Mesothelial cell of epicardium (in vitro differentiated cells): ENCODE measurements at places on chromosomes 16 and 17.

- no peak for DNase-seq
- no peaks in the 10 kb centered on the region for H3K36me3 ChIP-seq
- no peak overlapping the region for H3K27ac ChIP-seq
- H3K4me1 ChIP-seq, result peaks cover 11% of the 10 kb centered on the region
- H3K27me3 ChIP-seq, result peaks cover 99% of the 10 kb centered on the region
- H3K4me3 ChIP-seq, result no peak overlapping the region
Measured at GRCh38 chr17:8067806-8068205, 19.7 kb downstream of the ALOX12B start.

DNA sequence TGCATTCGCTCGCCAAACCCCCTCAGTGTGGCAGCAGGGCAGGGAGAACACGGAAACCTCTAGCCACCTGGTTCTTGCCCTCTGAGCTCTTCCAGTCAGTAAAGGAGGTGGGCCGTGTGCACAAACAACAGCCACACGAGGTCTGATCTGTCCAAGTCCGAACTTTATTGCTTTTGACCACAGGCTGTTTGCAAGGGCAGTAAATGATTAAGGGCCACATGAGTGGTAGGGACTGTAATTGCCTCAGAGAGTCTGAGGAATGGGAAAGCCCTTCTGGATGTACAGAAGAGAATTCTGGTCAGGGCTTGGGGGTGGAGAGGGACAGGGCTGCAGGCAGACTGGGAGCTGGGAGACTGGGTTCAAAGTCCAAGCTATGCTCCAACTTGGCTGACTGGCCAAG is 75.7 kb upstream of the LHX1 start:
- no peak overlapping the region for H3K27ac ChIP-seq
- H3K36me3 ChIP-seq, result no peaks in the 10 kb centered on the region
- H3K4me1 ChIP-seq, result peaks cover 6% of the 10 kb centered on the region
- H3K4me3 ChIP-seq, result no peak overlapping the region

- peaks cover 6% of the 10 kb centered on the region for H3K4me1 ChIP-seq
- H3K4me3 ChIP-seq, result no peak overlapping the region
- no peaks in the 10 kb centered on the region for H3K27me3 ChIP-seq
Measured at GRCh38 chr17:15409721-15410250, 57.6 kb downstream of the CDRT4 start.

DNA sequence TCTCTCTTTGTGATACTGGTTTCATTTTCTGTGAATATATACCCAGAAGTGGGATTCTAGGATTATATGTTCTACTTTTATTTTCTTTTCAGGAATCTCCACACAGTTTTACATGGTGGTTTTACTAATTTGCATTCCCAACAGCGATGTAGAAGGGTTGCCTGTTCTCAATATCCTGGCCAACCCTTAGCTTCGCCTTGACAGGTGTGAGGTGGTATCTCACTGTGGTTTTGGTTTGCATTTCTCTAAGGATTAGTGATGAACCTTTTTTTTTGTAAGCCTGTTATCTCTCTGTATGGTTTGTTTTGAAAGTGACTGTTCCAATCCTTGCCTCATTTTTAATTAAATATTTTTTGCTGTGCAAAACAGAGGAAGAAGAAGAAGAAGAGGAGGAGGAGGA is 937.7 kb downstream of the CDH8 start:
- no peak for DNase-seq
- H3K27me3 ChIP-seq, result no peaks in the 10 kb centered on the region
- H3K27ac ChIP-seq, result no peak overlapping the region
- H3K36me3 ChIP-seq, result no peaks in the 10 kb centered on the region
- H3K4me3 ChIP-seq, result no peak overlapping the region
- H3K4me1 ChIP-seq, result no peaks in the 10 kb centered on the region

DNA sequence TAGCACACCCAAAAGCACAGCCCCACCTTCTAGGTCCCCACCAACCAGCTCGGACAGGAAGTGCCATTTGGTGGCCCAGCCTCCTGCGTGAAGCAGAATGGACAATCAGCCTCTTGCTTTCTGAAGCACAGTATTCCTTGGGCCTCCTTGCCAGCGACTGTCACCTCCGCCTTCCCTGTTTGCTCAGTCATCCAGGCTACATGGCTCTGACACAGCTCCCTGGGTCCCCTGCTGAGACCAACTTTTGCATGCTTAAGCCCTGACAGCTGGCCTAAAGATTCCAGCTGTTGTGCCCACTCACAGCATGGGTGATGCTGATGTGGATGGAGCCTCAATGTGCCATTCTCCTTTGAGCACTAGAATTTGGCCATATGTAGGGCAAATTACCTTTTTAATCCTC is 4.5 kb upstream of the CACNG5 start:
- no peaks in the 10 kb centered on the region for H3K4me1 ChIP-seq
- DNase-seq, result no peak
- H3K4me3 ChIP-seq, result no peak overlapping the region
- H3K27ac ChIP-seq, result no peak overlapping the region
- peaks cover 68% of the 10 kb centered on the region for H3K27me3 ChIP-seq
